ENCODE measurements at places on chromosomes 16 and 17. TPM values are rescaled to one million over a fixed set of nuclear protein-coding genes. Genes with fewer than 3 reads are reported as not detected.

DNA sequence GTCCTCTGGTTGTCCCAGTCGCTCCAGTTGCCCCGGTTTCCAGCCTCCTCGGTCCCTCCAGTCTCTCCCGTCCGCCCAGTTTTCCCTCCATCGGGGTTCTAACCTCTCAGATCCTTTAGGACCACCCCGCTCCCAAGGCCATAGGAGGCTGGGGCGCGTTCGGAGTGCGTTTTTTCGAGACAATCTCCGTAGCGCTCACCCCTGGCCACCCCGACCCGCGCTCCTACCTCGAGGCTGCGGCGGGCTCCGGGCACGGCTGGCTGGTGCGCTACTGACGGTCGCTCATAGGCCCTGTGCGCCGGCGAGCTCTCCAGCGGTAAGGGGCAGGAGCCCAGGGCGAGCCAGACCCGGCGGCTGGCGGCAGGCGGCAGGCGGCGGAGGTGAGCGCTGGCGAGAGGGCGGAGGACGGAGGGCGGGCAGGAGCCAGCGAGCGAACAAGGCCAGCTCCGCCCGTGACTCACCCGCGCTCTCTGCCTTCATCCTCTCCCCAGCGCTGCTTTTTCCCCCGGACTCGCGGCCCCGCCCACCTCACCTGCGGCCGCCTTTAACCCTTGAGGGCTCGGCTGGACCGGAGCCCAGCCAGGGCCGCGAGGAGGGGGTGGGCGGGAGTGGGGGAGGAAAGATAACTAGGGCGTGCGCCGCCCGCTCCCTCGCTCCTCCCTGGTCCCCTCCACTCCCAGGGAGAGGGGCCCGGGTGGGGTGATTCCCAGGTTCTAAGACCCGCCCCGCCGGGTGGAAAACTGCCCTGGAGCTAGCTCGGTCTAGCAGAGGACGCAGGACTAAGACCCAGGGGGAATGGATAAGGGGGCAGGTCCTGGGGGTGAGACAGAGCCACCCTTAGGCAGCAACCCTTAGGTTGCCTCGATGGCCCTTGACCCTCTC lies at the start of gene SP6:
TSS of gene SP6 (minus strand) at position 472 of the 882 bp plus-strand sequence. CDS start 2,734 bp downstream, outside the sequence.
- DNase-seq, result peak; percentile 65

DNA sequence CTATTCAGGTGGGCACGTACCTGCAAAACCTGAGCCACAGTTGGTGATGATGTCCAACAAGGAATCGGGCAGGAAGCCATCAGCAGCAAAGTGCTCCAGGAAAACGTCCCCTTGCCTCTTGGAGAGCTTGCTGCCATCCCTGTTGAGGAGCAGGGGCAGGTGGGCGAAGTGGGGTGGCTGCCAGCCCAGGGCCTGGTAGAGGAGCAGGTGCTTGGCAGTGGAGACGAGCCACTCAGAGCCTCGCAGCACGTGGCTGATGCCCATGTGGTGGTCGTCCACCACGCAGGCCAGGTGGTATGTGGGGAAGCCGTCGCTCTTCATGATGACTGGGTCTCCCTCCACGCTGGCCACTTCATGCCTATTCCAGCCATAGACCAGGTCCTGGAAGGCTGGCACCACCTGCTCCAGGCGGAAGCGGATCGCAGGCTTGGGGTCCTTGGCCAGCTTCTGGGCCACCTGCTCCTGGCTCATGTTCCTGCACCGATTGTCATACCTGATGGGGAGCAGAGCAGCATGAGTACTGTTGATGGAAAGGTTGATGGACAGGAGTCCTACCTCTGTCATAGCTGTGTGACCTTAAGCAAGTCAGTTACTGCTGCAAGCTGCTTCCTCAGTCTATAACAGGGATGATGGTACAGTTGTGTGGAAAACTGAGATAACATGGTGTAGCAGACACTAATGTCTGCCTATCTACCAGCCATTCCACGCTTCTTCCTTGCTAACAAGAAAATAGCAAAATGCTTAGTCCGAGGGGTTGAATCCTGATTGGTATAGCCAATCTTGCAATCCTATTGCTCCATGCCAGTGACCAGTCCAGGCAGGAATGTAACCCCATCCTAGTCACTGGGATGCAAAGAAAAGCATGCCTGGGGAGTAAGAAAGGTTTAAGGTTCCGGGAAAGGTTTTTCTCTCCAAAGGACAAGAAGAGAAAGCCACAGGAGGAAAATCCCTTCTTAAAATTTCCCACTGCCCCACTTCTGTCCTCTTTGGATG lies 22.0 kb downstream of the EARS2 start:
- DNase-seq, result no peak

DNA sequence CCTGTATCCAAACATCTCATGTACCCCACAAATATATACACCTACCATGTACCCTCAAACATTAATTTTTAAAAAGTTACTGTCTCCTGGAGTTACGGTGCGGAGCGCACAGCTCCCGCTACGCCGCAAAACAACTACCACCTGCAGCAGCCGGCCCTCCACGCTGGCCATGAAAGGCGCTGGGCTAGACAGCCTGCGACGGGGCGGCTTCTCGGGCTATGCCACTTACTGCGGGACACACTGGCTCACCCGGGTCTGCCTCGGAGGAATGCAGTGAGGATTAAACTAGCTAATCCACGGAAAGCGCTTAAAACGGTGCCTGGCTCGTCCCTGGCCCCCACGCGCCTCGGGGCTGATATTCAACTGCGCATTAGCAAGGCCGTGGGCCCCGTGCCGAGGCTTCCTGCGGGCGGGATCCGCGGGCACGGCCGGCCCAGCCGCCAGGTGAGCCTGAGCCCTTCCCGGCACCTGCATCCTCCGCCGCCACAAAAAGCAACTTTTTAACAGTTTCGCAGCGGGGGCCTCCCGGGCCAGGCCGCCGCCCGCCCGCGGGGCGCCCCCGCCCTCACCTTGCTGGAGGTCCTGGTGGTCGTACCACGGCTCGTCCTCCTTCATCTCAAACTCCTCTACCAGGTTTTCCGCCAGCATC lies 633 bp downstream of the CDR2 start:
- DNase-seq, result peak; percentile 77

- DNase-seq, result peak; percentile 89
These were observed 50.2 kb downstream of the NKD1 start for GRCh38 chr16:50598256-50598894.

GRCh38 chr17:48160177-48161081 lies 52.9 kb downstream of the SNX11 start:
- DNase-seq, result no peak

DNA sequence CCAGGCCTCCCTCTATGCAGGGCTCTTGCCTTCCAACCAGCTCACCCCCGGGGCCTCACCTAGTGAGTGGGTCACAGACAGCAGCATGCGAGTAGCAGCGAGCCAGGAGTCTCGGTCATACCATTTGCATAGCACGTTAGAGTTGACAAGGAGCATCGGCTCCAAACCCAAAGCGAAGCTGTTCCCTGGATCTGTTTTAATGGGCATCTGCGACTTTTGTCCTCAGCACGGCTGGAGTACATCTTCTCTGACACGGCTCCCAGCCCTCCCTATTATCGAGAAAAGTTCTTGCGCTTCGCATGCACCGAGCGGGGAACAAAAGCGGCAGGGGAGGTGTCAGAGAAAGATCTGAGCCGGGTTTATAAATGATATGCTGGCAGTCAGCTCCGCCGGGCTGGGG lies 253.3 kb downstream of the MAF start:
- DNase-seq, result no peak

Gene EFTUD2
- total RNA-seq, result 66.9 TPM

Gene EVPLL
- not detected for total RNA-seq

Gene EFCAB13
- total RNA-seq, result 3.0 TPM

Gene CHST4
- not detected for total RNA-seq
